ENCODE measurements at places on chromosomes 7 and 10.

- no peak for DNase-seq
These were observed 172.5 kb downstream of the EGFR start for GRCh38 chr7:55191161-55191925.

GRCh38 chr10:121096617-121097431 is 245.7 kb downstream of the WDR11 start:
- DNase-seq, result no peak

DNA sequence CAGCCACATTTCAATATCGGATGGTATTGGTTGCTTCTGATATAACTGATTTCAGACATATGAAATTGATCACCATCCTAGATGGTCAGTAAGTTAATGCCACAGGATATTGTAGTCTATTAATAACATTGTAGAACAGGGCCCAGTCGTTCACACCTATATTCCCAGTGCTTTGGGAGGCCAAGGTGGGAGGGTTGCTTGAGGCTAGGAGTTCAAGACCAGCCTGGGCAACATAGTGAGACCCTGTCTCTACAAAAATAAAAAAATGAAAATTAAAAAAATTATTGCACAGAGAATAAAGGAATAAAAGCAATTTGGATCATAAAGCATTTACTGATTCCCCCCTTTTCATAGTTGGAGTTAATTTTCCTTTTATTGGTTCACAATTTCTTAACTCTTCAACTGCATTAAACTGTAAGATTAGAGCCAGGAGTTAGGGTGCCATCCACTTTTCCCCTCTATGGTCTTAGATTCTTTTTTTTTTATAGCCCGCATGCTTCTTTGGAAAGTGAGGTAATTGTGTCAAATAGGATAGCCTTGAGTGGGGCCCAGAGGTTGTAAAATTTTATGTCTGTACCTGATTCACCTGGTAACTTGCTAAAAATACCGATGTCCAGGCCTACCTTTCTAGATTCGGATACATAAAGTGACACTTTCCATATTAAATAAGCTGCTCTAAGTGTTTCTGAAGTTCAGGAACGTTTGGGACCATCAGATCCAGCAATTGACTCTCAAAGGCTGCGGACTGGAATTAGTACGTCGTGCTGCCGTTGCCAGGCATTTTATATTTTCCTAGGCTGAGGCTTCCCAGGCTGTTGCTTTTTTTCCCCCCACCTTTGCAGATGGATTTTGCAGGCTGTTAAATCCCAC is 24.7 kb downstream of the ADK start:
- no peak for DNase-seq

DNA sequence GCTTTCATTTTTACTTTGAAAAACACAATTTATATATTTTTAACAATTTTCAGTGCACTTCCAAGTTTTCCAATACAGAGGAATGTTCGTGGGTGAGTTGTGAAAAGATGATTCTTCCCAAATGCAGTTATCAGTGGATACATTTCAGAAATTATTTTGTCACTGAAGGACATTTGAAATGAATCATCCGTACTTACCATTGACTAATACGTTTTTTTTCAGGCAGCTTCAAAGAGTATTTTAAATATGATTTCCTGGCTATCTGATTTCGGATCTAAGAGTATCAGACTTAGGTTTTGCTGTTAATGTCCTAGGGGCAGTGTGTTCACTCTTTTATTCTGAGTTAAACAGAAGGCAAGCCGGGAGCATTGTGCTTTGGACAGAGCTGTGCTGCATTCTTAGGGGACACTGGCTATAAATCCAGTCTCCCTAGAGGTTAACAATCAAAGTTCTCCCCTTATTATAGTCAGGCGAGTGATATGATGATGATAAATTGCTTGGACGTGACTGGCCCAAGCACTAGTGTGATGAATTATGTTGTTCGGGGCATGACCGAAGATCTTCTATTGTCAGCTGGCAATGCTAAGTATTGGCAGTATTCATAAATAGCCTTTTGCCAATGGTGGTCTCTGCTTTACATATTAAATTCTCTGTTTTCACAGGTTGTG is 4.5 kb downstream of the PTER start:
- DNase-seq, result no peak

DNA sequence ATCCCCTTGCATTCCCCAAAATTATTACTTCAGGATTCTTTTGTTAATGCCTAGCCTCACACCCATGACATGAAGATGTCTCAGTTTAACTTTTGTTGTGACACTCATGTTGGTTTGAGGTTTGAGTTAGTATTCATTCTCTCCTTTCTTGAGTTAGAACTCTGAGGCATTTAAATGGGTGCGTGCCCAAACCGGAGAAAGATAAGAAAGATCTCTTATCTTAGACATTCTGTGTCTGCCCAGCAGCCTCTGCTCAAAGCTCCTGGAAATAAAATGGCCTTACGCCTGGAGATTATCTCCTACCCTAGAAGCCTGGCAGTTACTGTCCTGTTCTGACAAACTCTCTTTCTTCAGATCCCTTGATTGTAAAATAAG is 26.3 kb downstream of the WBP1L start:
- no peak for DNase-seq

GRCh38 chr7:23693224-23693623 is 13.2 kb downstream of the FAM221A start:
- DNase-seq, result no peak

DNA sequence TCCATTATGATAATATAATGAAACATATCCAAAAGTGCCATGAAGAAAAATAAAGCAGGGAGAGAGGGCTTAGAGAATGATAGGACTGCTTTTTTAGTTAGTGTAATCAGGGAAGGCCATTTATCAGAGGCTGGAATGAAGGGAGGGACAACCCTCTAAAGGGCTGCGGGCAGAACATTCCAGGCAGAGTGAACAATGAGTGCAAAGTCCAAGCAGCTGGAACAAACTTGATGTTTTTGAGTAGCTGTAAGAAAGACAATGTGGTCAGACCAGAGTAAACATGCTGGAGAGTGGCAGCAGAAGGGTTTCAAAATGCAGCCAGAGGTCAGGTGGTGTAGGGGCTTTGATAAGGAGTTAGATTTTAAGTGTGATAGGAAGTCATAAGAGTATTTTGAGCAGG is 65.6 kb upstream of the CCDC6 start:
- no peak for DNase-seq

- no peak for DNase-seq
These were observed 68.4 kb downstream of the PHTF2 start for GRCh38 chr7:77866786-77867536.

- no peak for DNase-seq
These were observed 183.3 kb downstream of the STK31 start for GRCh38 chr7:23893176-23893941.

GRCh38 chr10:123117644-123118417 is 17.9 kb upstream of the HMX3 start:
- no peak for DNase-seq

DNA sequence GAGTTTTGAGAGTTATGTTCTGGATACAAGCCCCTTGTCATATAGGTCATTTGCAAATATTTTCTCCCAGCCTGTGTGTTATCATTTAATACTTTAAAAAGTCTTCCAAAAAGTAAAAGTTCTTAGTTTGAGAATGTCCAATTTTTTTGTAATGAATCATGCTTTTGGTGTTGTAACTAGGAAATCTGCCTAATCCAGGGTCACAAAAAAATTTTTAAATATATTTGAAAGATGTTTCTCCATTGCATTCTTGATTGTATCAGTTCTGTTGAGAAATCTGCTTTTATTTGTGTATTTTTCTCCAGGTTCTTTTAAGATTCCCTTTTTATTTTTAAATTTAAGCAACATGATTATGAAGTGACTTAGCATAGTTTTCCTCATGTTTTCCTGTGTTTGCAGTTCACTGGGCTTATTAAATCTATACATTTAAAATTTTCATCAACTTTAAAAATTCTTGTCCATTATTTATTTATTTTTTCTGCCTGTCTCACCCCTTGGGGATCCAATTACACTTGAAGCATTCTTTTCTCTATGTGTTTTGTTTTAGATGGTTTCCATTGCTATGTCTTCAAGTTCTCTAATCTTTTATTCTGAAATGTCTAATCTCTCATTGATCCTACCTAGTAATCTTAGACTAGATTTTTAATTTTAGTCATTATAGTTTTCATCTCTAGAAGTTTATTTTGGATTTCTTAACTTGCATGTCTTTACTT is 47.0 kb downstream of the CCDC71L start:
- no peak for DNase-seq

DNA sequence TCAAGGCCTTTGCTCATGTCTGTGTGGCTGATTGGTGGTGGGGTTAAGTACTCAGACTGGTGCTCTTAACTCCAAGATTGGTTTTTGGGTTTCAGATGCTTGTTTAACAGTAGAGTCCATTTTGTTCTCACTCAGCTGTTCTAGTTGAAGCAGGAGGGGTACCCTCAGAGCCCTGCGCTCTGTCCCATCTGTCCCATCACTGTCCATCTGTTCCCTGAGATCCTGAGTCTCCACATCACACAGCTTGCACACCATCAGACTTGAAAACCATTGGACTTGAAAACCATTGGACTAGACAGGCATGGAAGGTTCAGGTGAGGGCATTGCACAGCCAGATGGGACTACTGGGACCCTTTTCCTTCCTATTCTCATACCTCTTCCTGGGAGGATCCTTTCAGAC is 39.3 kb downstream of the TMEM178B start:
- DNase-seq, result no peak

DNA sequence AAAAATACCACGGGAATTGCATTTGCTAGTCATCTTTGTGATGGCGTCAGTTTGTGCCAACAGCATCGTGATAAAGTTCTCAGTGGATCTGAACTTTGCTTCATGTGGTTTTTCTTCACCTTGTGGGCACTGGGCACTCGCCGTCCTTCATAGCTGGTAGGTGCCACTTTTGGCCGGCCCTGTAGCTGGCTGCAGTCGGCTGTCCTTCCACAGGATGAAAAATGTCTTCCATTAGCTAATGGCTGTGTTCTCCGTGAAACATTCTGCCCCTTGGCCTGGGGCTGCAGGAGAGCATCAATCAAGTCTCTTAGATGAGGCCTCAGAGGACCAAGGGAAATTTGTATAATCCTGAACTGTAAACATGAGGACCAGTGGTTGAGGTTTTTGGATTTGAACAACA is 145.3 kb downstream of the DYNC1I1 start:
- DNase-seq, result no peak

- no peak for DNase-seq
These were observed 95.0 kb downstream of the TAF3 start for GRCh38 chr10:7913126-7913872.

DNA sequence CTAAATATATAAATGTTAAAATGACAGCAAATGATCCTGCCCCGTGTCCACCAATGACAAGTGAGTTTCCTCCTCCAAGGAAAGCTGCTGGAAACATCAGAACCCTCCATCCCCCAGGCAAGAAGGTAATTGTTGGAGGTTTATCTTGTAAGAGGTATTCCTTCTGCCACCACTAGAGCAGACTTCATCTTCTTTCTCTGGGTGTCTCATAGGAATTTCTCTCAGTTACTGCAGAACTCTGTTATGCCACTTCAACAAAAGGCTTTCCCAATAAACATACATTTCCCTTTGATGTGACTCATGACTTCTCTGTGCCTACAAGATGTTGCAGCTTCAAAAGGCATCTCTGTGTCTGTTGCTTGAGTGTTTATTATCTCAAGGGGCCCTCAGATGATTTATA is 279.1 kb downstream of the BMPER start:
- no peak for DNase-seq

GRCh38 chr7:50706469-50706937 is 76.2 kb downstream of the GRB10 start:
- DNase-seq, result no peak

- no peak for DNase-seq
These were observed 137.0 kb downstream of the CNNM2 start for GRCh38 chr10:103055105-103055504.

GRCh38 chr7:81120111-81120510 is 201.3 kb upstream of the SEMA3C start:
- DNase-seq, result no peak

DNA sequence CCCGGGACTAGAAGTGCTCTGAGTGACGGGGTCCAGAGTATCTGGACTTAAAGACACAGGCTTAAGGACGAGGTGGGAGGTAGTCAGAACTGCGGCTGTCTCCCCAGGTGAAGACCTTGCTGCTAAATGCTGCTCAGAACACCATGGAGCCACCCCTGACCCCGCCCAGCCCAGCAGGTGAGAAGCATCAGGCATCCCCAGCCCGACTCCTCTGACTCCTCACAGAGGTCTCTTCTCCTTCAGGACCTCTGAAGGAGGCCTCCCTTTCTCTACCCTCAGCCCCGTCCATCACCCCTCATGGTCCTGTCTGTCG is 5.8 kb downstream of the NFKB2 start:
- DNase-seq, result no peak

GRCh38 chr7:38574086-38574485 is 57.1 kb downstream of the AMPH start:
- no peak for DNase-seq

- no peak for DNase-seq
These were observed 31.7 kb downstream of the ARHGAP12 start for GRCh38 chr10:31896968-31897384.

DNA sequence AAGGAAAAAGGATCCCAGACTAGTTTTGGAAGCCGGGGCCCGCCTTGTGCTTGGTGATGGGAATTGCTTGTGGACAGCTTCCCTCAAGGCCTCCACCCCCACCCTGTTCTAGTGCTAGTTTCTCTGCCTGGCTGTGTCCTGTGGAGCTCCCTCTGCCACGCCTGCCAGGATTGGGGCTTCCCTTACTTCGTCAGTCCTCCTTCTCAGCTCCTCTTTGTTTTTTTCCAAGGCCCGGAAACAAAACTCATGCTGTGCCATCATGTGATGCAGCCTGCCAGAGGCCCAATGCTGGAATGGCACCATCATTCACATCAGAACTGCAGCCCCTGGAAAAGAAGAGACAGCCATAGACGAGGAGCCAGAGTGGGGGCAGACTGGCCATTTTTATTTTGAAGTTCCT is 11.2 kb downstream of the YKT6 start:
- no peak for DNase-seq

- DNase-seq, result no peak
These were observed 587.5 kb downstream of the PTPRN2 start for GRCh38 chr7:158000160-158000559.
